Skeletal muscle cell (primary cell): ENCODE measurements at places on chromosomes 1 and 21.

GRCh38 chr21:42555756-42556438 lies 42.2 kb downstream of the SLC37A1 start:
- no peak for DNase-seq

GRCh38 chr1:31348449-31348848 lies 24.4 kb downstream of the FABP3 start:
- DNase-seq = no peak

- DNase-seq = no peak
Measured at GRCh38 chr1:41664861-41665640, 180.6 kb upstream of the EDN2 start.

DNA sequence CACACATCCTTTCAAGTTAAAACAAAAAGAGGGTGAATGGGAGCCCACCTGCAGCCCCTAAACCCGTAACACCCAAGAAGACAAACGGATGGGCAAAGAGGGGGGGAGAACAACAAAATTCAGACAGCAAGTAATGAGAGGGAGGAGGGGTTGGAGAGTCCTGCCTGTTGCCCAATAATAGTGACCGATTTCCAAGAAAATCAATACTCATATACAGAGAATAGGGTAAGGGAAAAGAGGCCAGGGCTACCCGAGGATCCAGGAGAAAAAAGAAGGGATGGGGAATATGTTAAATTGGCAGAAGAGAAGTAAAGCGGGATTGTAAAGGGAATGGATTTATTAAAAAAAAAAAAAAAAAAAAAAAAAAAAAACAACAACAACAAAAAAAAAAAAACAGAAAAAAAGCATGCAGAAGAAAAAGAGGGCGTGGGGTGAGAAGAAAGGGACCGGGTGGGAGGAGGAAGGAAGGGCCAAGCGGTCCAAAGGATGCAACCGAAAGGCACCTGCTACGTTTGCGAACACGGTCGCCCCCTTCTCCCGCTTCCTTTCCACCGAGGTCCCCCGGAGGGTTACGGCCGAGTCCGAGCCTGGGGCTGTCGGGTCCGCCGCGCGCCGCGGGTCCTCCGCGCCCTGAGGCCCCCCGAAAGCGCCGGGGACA lies 930 bp downstream of the SLC30A10 start:
- DNase-seq = no peak

DNA sequence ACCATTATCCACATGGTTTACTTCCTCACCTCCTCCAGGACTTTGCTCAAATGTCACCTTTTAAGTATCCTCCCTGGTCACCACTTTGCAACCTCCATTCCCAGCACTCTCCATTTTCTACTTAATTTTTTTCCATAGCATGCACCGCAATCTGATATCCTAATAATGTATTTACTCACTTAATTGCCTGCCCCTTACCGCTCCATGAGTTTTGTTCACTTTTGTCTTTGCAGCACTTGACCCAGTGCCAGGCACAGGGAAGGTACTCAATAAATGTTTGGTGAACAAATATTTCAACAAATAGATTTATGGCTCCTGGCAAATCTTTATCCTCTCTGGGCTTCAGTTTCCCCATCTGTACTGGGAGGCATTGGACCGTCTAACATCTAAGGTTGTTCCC lies 53.6 kb downstream of the UBE2T start:
- no peak for DNase-seq

GRCh38 chr21:39599191-39599970 lies 13.4 kb upstream of the B3GALT5 start:
- no peak for DNase-seq

GRCh38 chr1:46097149-46097472 lies 35.3 kb downstream of the PIK3R3 start:
- DNase-seq = no peak

DNA sequence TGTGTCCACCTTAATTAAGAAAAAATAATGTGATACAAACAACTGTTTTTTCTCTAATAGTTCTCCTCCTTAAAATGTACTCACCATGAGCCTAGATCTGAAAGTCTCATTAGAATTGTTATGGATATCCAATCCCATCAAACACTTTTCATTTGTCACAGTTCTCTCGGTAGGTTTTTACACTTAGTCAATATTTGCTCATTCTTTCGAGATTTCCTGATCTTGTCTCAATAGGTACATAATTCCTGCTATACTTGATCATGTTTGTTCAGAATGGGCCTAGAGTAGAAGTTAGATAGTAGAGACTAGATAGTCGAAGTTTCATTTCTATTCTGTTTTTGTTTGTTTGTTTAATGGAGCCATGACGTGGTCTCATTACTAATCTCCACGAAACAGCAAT lies 2005.7 kb downstream of the NCAM2 start:
- DNase-seq = no peak

DNA sequence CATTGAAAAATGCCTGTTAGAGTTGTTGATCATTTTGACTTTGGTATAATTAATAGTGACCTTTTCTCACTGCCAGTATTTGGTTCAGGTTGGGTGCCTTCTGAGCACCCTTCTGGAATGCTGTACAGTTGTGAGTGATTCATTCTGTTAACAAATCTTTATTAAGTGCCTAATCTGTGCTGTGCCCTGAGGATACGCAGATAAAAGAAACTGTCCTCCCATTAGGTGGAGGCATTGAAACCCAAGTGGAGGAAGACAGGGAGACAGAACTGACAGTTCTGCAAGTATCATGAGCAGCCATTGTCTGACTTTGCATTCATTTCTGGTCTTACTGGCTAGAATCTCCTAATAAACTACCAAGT lies 76.1 kb upstream of the ZNF326 start:
- DNase-seq = no peak

GRCh38 chr1:244954359-244954758 lies 90.0 kb upstream of the HNRNPU start:
- DNase-seq = no peak

DNA sequence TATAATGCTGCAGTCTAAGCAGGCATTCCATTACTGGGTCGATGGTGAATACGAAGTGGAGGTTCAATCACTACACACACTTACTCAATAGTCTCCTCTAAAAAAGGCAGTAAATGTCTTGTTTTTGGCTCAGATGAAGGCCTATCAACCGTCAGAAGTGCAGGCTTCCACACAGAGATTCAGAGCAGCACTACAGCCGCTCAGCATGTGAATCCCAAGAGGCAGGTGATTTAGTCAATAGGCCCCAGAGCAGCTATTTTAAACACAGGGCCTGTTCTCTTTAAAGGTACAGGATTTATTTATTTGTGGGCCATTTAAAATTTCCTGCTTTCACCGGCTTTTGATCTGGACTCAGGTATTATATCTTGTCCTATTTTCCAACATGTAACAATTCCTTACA lies 293.7 kb downstream of the RGS7 start:
- DNase-seq = no peak

GRCh38 chr1:101167891-101168290 lies 68.9 kb upstream of the S1PR1 start:
- DNase-seq = no peak

- DNase-seq = no peak
Measured at GRCh38 chr1:172431721-172432192, 11.3 kb downstream of the C1orf105 start.

DNA sequence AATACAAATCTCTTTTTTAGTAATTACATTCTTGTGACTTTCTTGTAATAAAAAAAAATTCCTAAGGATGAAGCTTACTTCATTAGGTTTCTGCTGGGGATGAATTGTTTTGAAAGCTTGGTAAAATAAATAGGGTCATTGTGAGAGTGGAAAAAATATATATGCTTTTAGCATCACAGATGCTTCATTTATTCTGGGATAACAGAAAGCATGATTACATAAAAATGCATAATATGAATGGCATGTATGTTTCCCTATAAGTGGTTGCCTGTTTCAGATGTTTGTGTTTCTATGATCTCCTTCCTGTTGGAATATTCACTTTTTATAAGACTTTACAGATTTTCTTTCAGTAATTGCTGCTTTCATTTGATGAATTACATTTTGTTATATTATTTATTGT lies 42.3 kb downstream of the HMCN1 start:
- no peak for DNase-seq

DNA sequence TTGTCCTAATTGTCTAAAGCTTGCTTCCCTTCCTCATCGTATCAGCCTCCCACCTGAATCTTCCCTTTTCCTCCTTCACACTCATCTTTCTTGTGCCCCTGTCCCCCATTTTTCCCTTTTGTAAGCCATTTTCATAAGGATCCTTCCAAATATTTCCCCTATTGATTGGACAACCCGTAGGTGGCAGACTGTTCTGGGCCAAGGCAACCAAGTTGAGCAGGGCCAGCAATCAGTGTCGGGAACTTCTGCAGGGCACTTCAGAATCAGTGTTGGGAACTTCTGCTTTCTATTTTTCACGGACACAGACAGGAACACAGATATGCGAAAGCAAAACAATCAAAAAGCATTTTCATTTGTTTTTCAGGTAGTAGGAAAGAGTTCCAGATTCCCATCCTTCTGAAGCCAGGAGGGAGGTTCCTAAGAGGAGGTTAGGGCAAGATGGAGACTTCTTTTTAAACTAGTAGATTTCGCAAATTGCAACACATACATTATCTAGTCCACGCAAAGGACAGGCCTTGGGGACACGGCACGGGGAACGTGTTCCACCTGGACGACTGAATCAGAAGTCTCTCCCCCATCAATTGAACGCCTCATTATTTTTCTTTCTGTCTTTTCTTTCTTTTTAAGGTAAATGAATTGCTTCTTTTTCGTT lies 691 bp upstream of the MPZL1 start:
- peak; percentile 31 for DNase-seq

DNA sequence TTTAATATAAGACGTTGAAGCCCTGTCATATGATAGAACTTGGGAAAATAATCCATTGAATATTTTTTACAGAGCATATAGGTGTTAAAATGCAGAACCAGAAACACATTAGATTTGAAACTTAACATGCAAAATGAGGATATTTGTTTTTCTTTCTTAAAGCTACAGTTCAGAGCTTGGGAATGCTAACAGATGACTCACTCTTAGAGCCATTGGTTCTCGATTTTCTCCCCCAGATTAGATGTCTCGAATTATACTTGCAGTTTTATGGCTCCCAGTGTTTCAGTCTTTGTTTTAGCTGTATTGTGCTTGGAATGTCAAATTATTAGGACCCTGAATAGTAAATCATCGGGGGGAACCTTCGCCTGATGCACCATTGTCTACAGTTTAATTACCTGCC lies 575.7 kb upstream of the ZP4 start:
- no peak for DNase-seq
